Breast epithelium (tissue), 4 donors: ENCODE measurements at places on chromosomes 7 and 10. TPM values are rescaled to one million over a fixed set of nuclear protein-coding genes. Genes with fewer than 3 reads are reported as not detected.

GRCh38 chr10:3287572-3288445, 115.2 kb upstream of the PITRM1 start:
- DNase-seq = no peak

Gene IGF2BP3
- total RNA-seq = not detected

Gene EEPD1
- total RNA-seq = 32.5 TPM

Gene SEMA3A
- total RNA-seq = 2.9 TPM

DNA sequence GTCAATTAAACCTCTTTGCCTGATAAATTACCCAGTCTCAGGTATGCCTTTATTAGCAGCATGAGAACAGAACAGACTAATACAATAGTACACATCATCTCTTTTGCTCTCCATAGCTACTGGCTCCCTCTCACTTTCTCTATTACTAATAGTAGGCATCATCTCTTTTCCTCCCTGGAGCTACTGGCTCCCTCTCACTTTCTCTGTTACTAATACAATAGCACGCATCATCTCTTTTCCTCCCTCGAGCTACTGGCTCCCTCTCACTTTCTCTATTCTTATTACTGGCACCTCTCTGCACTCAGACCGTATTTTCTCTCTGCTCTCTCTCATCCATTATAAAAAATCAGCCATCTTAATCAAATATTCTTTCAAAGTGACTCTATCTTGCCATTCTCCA, 37.1 kb downstream of the SLC25A13 start:
- DNase-seq = no peak

GRCh38 chr10:71547876-71548846, 151.4 kb downstream of the CDH23 start:
- no peak for DNase-seq

DNA sequence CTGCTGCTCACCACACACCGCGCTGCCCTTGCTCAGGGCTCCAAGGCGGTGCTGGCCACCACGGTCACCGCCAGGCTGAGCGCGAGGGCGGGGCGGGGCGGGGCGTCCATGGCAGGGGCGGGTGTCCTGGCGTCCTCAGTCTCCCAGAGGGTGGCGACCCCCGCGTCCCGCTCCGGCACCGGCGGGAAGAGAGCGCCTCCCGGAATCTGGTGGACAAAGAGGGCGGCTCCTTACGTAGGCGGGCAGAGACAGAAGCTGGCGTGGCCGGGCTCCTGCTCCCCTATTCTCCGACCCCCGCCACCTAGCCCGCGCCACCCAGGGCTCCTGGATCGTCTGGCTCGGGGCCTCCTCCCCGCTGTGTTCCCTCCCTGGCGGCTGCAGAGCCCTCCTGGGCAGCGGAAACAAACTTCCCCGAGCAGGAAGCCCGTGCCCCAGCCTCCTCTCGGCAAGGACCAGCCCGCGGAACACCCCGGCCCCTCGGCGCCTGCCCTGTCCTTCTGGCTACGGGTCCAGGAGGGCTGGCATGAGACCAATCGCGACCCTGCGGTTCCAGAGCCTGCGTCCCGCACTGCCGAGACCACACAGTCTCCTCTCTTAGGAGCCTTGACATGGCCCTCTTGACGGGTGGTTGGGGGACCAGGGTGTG, 133.8 kb upstream of the ZNF92 start:
- no peak for DNase-seq

- no peak for DNase-seq
Measured at GRCh38 chr7:123666492-123666891, 10.8 kb downstream of the LMOD2 start.

- peak; percentile 64 for DNase-seq
Measured at GRCh38 chr7:51349820-51350545, 33.4 kb upstream of the COBL start.

Gene NRBF2
- 17.0 TPM for total RNA-seq

GRCh38 chr10:99621454-99622251, 1.4 kb upstream of the SLC25A28 start:
- no peak for DNase-seq

DNA sequence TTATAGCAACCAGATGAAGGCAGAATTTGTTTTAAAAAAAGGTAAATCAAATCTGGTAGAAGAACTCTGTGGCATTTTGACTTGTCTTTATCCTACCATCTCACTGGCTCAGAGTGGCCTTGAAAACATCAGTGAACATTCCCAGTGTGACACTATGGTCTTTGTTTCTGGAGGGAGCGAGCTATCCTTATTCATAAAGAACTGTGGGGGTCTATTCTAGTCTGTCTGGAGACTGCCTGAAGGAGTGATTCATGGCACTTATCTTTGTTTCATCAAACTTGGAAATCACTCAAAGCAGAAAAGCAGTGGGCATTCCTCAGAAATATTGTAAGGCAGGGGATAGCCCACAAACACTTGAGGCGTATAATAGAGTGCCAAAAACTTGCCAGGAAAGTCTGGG, 719.1 kb downstream of the PCDH15 start:
- no peak for DNase-seq

Gene SKIDA1
- total RNA-seq = 0.59 TPM

GRCh38 chr10:78700413-78700812, 368.4 kb upstream of the ZMIZ1 start:
- DNase-seq = no peak

Gene TIAL1
- total RNA-seq = 76.4 TPM

GRCh38 chr10:18369859-18370473, 229.7 kb downstream of the CACNB2 start:
- no peak for DNase-seq

DNA sequence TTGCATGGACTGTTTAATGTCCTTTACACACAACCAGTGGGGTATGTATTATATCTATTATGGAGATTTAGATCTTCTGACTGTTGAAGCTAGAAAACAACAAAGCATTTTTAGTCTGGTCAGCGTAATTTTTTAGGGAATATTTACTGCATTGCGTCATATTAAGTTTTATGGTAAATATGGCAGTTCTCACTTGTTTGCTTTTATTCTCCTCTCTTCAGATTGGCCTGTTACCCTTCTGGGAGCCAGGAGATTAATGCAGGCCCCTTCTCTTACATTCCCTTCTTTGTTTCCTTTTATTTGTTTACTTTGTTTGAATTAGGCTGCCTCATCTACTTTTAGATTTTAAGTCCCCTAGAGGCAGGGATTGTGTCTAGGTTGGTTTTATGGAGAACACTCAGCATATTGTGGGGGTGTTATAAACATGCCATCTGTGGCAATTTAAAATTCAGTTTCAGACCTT, 13.8 kb downstream of the UBE2D1 start:
- no peak for DNase-seq

- peak; percentile 74 for DNase-seq
Measured at GRCh38 chr7:6446838-6447580, 745 bp downstream of the DAGLB start.

DNA sequence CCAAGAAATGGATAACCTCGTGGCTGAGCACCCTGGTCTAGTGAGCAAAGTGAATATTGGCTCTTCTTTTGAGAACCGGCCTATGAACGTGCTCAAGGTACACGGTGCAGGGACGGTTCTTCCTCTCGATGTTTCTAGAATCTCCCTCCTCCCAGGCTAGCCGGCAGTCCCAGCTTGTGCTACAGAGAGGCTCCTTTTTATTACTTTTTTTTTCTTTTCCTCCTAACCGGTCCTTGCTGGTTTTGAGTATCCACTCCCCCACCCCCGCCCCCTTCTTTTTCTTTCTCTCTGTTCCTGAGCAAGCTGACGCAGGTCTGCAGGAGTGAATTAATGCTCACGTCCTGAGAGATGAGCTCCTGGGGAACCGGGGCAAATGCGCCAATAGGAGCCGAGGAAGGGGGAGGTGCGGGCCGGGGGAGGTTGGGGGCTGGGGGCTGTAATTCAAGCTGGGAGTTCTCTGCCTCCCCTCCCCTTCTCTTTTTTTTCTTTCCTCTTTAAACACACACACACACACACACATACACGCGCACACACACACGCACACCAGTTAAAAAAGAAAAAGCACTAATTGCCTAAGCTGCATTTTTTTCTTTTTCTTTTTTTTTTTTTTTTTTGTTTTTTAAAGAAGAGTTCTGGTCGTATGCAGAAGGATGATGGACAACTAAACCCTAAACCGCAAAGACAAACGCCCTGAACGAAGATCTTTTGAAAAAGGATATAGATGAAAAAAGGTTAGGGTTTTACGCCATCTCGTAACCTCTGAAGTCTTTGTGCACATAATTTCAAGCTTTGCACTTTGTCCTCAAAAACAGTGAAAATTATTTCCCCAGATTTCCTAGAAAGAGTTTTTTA, 6.6 kb downstream of the CPA2 start:
- no peak for DNase-seq

Gene CALML3
- 3.6 TPM for total RNA-seq

DNA sequence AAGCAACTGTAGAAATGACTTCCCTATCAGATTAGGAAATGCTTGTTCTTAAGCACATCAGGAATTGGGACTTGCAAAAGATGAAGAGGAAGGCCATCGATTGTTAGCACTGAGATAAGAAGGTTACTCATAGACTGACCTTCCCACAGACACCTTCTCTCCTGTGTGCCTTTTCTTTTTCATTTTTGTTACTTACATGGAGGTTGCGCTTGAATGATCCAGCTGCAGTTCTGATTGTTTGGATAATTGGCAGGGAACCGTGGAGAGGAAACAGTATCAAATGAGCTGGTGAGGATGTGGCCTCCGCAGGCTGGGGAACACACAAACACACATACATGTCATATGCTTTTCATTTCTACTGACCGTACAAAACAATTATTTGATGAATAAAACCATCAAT, 134.9 kb upstream of the RSU1 start:
- no peak for DNase-seq

Gene FBXO24
- 0.59 TPM for total RNA-seq

Gene SEMA3D
- total RNA-seq = 3.5 TPM

Gene NUDCD3
- 52.1 TPM for total RNA-seq

DNA sequence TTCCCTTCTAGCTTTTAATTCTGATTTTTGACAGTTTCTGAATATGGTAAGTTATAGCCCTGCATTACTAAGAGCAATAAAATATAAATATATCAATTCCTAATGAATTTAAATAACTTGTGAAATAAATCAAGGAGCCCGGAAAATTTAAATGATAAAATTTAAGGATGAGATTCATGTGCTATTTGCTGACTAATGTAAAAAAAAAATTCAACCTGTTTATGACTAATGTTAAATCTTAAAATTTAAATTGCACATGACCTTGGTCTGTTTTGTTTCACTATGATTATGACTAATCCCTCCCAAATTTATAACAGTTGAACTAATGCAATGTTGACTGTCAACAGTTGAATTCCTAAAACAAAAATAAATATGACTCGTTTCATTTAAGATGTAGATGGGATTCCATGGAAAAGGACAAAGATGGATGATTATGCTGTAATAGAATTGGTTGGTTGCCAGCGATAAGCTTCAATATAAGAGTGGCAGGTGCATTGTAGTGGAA, 419.9 kb downstream of the NRG3 start:
- no peak for DNase-seq

DNA sequence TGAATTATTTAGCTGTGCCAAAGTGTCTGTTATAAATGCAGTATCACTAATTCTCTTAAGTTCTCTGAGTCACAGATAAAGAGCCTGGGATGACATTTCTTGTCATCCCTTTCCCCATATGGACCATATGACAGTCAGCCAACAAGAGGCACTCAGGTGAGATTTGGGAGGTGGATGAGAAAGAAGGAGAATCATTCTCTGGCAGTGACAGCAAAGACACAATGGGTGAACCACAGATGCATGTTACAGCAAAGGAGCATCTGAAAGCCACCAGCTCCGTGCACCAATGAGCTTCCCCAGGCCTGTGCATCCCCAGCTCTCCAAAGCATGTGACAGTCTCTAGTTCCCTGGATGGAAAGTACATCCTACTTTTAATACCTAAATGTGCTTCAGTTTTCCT, 10.8 kb downstream of the GIMAP6 start:
- DNase-seq = no peak

DNA sequence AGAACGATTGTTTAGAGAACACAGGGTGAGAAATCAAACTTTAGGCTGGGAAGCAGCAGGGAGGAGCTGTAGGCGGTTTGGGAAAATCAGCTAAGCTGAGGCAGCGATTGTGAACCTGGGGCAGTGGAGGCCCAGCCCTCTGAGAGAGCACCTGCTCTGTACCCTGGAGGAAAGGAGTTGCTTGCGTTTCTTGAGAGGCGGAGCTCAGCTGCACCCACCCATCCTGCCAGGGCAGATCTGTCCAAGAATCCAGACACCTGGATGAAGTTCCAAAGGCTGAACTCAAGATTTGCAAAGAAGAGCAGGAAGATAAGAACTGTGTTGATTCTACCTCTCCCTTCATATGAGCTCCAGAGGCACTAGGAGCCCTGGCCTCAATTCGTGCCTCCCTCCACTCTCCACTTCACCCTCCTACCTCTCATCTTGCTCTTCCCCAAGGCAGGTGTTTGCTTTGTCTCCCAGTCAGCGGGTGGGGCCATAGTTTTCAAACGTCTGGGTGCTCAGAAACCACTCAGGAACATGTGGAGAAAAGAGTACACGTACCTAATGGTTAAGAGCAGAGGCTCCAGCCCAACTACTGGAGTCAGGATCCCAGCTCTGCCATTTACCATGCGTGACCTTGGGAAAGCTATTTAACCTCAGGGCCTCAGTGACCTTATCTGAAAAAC, 21.5 kb upstream of the TMEM213 start:
- DNase-seq = no peak

GRCh38 chr10:43000651-43001426, 76.0 kb upstream of the RET start:
- no peak for DNase-seq

Gene GPR158
- not detected for total RNA-seq

GRCh38 chr10:128633864-128634540, 507.8 kb upstream of the MKI67 start:
- DNase-seq = no peak

DNA sequence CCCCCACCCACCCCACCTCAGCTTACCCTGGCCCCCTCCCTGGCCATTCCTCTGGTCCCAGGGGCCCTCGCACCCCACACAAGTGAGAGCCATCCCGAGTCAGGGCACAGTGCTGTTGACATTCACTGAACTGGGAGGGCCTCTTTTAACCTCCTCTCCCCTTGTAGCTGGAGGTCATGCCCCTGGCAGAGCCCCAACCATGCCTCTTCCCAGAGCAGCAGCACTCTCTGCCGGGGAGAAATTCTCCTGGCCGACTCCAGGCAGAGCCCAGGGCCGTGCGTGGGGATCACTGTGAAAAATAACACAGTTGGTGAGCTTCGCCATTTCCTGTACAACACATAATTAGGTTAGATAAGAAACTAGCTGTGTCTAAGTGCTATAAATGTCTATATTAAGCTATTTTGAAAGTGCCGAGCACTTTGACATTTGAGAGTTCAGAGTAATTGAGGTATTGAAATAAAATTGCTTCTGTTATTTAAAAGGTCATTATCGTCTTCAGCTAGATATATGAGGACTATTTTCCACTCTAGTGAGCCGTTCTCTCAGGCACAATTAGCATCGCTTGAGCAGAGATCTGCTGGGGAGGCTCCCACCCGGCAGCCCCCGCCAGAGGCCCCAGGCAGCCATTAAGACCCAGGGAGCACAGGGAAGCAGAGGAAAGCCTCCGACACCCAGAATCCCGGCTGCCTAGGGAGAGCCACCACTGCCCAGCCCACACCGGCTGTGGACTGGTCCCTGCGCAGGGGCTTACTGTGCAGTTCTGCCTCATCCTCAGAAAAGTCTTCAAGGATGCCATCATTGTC, 62.4 kb upstream of the LRRC18 start:
- no peak for DNase-seq

Gene SLC16A12
- total RNA-seq = 4.8 TPM
